ENCODE measurements at places on chromosomes 13 and 19.

GRCh38 chr19:14449321-14449720 lies 16.2 kb downstream of the PKN1 start:
- DNase-seq, result no peak

DNA sequence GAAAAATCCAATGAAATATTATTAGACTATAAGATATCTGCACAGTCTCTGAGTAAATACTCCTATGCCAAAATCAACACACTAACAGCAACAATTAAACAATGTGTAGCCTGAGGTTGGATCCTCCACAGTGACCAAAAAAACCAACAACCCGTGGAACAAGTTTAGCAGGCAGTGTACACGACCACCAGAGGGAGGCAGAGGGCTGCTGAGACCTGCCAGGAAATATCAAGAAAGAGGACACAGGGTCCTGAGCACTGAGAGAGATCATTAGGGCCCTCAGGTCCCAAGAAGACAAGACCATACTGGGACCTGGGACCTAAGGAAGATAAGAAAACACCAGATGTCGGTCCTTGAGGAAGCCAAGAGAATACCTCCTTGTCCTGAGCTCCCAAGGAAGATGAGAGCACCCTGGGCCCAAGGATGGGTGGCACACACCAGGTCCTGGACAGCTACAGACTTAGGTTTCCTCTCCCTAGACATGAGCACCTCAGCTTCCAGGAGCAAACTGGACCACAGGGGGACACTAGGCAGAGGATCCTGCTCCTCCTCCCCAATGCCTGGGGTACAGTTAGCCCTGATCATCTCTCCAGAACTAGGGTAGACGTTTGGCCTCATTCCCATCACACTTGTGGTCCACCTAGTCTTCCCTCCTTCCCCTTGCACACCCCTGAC lies 822 bp upstream of the ZNF274 start:
- DNase-seq, result no peak

DNA sequence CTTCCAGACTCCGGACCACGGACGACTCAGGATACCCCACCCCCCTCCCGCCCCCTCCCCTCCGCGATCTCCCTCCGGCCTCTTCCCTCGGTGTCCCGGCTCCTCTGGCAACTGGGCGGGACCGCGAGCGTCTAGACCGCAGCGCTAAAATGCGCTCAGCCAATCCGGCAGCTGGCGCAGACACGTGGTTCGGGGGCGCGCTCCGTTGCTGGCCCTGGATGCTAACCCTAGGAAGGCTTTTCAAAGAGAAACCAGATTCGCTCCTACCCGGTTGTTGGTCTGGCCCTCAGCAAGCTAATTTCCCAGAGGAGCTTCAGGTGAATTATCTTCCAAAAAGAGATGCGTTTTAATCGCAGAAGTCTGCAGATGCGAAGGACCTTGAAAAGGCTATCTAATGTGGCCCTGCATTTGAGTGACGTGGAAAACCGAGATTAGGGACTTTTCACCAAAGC lies at the start of gene DZIP1:
Gene DZIP1 (minus strand): TSS at position 106 of the 452 bp plus-strand sequence. CDS start 2,677 bp downstream, outside the sequence.
- DNase-seq, result peak; percentile 85

GRCh38 chr13:46571189-46571908 lies 18.4 kb downstream of the LRCH1 start:
- no peak for DNase-seq

DNA sequence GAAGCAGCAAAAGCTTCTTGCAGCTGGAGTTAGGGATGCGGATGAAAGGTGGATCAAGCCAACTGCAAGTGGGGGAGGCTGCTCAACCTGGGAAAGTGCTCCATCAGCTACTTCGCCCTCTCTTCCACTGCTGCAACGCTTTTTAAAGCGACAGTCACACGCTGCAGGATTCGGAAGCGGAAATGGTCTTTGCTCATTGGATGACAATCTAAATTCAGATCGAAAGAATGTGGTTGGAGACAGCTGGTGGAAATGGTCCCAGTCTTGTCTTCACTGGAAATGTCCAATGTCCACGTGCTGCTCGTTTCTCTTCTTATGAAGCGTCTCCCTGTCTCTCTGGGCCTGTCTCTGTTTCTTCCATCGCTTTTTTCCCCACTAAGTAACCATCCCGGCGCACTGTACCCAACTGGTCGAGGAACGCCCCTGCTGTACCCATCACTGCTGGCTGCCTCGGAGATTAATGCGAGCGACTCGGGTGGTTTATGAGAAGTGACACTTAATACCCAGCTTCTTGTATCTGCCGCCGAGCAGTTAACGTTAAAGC lies 2.1 kb upstream of the FGF9 start:
- no peak for DNase-seq

GRCh38 chr13:73058432-73058735 lies 421 bp upstream of the KLF5 start:
- no peak for DNase-seq

GRCh38 chr13:50576156-50576555 lies 267.3 kb downstream of the DLEU7 start:
- DNase-seq, result no peak

DNA sequence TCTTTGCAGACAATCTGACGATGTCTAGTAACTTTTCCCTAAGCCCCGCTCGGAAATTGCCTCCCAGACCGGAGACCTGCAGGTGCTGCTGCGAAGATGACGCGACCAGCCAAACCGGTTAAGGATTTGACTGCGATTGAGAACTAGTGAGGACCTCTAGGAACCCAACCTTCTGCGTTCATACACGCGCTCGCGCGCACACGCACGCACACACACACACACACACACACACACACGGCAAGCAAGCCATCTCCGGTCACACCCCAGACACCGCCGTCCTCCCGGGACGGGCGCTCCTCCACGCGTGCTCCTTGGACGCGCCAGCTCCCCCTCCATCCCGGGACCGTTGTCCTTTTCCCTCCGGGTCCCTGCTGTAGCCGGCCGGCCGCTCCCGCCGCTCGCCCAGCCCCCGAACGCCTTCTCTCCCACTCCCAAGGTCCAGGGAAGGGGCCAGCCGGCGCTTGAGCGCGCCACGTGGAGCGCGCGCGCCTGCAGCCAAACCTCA lies 1.2 kb downstream of the TBC1D4 start:
- DNase-seq, result peak; percentile 57

DNA sequence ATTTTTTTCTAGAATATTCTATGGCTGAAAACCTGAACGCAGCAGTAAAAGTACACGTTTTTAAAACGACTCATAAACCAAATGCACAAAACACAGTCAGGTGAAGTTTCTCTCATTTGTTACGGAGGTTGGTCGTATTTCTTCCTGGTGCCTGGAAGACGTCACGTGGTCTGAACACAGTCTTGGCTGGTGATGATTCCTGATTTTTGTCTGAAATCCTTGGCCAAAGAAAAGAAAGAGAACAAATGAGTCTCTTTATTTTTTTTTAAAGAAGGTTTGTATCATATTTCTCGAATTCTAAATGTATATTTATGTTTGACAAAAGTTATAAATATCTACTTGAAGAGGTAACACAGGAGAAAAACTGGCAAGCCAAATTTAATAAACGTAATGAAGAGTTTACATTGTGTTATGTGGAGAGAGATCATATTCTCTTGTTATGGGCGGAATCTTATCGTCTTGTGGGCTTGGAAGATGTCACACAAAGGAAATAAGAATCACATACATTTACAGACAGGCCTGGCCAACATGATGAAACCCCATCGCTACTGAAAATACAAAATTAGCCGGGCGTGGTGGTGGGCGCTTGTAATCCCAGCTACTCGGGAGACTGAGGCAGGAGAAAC lies 10.0 kb upstream of the PNMA8A start:
- DNase-seq, result no peak

DNA sequence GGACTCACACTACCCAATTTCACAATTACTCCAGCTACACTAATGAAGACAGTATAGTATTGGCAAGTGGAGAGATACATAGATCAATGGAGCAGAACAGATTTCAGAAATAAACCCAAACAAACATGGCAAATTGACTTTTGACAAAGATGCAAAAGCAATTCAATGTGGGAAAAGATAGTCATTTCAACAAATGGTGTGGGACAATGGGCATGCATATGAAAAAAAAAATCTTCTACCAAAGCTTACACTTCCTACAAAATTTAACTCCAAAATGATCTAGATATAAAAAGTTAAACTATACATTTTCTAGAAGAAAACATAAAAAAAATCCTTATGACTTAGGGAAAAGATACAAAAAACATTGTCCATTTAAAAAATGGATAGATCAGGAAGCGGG lies 2.7 kb upstream of the IGFL4 start:
- no peak for DNase-seq

DNA sequence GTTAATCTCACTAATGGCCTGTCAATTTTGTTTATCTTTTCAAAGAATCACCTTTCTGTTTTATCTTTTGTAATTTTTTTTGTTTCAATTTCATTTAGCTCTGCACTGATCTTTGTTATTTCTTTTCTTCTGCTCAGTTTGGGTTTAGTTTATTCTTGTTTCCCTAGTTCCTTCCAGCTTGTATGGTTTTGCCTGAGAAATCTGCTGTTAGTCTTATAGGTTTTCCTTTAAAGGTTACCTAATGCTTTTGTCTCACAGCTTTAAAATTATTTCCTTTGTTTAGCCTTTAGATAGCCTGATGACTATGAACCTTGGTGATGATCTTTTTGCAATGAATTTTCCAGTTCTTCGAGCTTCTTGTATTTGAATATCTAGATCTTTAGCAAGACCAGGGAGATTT lies 1869.8 kb upstream of the PCDH20 start:
- DNase-seq, result no peak

DNA sequence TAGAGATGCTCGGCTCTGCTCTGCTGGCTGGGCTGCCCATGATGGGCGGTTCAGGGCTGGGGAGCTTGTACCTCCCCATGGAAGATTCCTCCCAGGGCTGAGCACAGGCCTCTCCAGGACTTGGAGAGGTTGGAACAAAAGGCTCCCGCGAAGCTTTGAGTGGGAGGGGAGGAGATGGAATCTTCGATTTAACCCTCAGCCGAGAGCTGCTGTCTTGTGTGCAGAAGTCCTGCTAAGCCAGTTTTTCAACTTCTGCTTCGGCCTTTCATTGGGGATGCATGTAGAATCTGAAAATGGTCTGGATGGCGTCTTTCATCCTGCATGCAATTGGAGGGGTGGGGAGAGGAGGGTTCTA lies 163.3 kb downstream of the KDM4B start:
- no peak for DNase-seq

DNA sequence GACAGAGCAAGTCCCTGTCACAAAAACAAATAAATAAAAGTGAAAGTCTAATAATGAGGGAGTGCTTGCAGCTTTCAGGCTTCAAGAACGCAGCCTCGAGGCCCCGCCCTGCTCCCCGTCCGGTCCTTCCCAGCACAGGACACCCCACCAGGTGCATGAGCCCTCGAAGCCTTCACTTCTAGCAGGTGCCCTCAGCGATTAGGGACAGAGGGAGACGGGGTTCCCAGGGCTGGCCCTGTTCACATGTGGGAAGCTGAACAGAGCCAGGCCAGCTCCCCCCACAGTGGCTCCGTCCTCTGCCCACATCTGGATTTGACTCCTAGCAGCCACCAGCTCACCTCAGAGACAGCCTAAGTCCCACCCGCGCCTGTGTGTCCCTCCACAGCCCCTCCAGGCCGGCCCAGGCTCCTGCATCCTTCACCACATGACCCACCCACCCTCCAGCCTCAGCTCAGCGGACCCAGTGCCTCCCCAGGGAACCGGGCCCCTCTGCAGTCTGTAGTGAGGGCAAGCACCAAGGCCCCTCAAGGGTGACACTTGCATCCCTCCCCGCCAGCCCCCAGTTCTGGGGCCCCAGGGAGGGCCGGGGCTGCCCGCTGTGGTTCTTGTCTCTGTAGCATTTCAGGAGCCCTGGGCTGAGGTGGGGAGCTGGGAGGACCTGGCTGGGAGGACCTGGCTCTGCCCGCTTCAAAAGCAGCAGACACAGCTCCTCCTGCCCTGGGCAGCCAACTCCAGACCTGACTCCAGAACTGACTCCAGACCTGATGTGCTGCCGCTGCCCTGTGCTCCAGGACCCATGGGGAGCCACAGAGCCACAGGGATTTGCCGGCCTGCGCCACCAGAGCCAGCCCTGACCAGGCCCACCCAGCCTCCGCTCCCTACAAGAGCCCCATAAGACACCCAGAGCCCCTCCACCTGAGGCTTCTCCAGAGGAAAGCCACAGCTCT lies 27.2 kb downstream of the GPX4 start:
- DNase-seq, result no peak

DNA sequence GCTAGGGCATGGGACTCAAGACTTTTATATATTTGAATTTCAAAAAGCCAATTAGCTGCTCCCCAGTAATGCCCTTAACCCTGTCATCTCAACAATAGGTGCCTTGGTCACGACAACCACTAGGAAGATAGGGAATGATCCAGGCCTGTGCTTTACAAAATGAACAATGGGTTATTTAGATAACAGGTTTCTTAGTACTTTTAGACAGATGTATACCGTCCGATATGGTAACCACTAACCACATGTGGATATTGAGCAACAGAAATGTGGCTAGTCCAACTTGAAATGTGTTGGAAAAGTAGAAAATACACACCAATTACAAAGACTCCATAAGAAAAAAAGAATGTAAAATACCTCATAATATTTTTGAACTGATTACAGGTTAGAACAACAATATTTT lies 201.2 kb downstream of the LHFPL6 start:
- no peak for DNase-seq

DNA sequence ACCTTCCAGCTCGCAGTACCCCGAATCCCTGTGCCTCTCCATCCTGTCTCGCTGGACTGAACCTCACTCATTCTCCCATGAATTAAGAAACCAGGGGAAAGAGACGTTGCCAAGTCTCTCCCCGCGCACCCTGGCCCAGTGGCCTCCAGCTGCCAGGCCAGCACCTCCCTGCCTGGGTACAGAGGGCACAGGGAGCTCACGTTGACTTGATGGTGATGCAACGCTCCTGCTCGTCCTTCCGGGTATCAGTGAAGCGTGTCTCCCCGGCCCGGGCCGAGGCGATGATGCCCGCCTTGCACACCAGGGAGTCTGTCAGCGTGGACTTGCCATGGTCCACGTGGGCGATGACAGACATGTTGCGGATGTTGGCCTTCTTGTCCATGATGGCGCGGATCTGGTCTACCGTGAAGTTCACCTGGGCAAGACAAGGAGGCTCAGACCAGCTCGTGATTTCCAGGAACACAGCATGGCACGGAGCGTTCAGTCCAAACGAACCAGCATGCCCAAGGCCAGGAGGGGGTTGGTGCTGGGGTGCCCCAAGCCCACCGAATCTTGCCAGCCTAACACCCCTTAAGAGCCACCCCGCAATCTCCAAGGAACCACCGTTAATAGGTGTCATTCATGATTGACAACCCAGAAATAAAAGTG lies 1.2 kb downstream of the EEF2 start:
- DNase-seq, result peak; percentile 75

GRCh38 chr13:42981853-42982252 lies 10.2 kb downstream of the EPSTI1 start:
- no peak for DNase-seq

GRCh38 chr19:49741210-49741844 lies 21.8 kb downstream of the TSKS start:
- no peak for DNase-seq
